ENCODE measurements at places on chromosomes 13 and 19.

GRCh38 chr13:72255908-72256307 is 388.9 kb upstream of the DACH1 start:
- DNase-seq = peak; percentile 31

- no peak for DNase-seq
Observed at GRCh38 chr13:97224544-97225300, 2.6 kb downstream of the MBNL2 start.

DNA sequence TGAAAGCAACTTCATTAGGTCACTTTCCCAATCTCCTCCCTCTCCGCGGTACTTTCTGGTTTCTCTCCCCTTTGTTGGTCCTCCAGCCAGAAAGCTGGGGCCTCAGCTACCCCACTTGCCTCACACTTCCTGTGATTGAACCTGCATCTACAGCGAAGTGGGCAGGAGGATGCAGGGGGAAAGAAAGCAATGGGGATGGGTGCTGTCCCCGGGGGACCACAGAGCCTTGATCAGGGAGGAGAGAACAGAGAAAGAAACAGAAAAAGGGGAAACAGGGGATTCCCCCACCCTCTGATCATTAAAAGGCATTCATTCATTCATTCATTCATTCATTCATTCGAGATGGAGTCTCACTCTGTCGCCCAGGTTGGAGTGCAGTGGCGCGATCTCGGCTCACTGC is 74.2 kb downstream of the TRPM4 start:
- DNase-seq = no peak

DNA sequence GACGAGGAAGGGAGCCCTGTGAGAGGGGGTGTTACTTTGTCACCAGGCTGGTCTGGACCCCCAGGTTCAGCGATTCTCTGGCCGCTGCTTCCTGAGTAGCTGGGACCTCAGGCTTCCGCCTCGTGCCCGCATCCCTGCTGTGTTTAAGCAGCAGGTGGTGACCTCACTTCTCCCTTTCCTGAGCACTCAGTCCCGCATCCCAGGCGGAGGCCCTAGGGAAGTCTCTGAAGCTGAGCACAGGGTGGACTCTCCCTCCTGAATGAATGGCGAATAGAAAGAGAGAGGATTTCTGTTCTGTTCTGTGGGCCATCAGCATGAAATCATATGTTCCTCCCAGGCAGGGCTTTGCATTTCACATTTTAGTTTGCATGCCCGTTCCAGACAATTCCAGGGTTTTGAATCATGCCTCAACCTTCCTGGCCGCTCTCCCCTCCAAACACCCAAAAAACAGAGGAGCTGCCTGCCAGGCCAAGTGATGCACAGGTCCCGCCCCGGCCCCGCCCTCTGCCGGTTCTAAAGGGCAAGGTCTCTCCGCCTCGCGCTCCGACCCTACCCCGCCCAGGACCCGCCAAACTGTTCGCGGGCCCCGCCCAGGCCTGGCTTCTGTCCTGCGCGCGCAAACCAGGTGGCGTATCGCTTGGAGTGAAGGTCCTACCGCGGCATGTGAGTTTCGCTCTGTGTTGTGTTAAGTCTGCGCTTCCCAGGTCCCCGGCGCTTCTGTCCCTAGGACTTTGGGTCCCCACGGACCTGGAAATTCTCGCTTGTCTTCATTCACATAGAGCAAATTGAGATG is 35.1 kb upstream of the ZNF808 start:
- peak; percentile 61 for DNase-seq

- DNase-seq = no peak
Observed at GRCh38 chr13:41961466-41961760, 504 bp upstream of the VWA8 start.

DNA sequence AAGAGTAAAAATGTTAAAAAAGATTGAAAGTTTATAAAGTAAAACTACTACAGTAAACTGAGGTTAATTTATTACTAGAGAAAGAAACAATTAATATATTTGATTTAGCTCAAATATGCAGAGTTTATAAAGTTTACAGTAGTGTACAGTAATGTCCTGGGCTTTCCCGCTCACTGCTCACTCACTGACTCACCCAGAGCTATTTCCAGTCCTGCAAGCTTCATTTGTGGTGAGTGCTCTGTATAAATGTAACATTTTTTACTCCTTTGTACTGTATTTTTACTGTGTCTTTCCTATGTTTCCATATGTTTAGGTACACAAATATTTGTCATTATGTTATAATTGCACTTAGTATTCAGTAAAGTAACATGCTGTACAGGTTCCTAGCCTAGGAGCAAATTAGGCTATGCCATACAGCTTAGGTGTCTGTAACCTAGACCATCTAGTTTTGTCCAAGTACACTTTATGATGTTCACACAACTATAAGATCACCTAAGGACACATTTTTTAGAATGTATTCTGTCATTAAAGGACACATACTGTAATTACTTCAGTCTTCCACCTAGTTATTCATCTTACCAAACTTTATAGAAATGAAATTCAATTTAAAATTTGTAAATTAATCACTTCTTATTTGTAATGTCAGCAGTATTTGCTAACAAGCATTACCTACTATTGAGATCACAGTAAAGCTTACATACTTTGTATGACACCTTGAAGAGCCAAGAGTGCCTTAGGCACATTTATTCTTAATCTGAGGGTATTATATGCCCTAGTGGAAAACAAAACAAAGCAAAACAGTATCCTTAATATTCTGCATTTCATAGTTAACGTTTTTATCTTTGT is 683.4 kb downstream of the PCDH9 start:
- DNase-seq = no peak

GRCh38 chr19:2356036-2356646 is 3.9 kb upstream of the TMPRSS9 start:
- no peak for DNase-seq

GRCh38 chr13:50412046-50412617 is 396.9 kb downstream of the KCNRG start:
- no peak for DNase-seq

- DNase-seq = no peak
Observed at GRCh38 chr13:73993661-73994060, 140.5 kb downstream of the KLF12 start.

- DNase-seq = no peak
Observed at GRCh38 chr13:18991060-18991459, 190.6 kb downstream of the TUBA3C start.

DNA sequence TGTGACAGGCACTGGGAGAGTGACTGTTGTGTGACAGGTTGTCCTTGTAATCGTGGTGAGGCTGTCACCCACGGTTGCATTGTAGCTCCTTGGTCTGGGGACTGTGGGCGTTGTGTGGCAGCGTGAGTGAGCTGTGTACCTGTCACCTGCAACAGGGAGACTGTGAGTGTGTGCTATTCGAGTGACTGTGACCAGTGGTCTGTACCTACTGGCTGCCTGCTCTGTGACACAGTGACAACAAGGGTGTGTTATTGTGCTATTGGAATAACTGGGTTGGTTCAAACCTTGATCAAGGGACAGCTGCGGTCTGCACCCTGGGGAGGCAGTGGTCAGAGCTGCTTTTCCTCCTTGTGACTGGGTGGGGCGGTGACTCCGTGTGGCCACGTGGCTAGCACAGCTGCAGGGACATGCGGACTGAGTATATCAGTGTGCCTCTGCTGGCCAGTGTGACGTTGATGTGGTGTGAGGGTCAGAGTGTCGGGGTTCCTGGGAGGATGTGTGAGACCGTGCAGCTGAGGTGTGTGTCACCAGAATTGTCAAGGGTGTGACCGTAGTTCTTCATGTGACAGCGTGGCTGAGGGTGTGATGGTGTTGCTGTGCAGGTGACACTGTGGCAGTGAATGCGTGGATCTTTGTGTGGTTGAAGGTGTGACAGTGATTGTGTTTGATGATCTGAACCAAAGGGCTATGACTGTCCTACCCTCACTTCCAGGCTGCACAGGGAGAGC is 10.1 kb upstream of the NFIX start:
- no peak for DNase-seq

DNA sequence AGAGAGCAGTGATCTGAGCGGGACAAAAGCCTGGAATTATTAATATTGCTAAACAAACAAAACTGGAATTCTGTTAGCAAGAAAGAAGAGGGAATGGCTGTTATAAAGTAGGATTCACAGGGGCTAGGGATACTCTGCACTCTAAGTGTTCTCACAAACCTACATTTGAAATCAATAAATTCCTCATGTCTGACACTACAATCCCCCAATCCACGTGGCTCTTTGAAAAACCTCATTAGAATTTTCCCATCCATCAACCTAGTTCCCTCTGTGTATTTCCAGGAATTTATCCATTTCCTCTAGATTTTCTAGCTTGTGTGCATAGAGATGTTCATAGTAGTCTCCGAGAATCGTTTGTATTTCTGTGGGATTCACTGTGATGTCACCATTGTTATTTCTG is 307.5 kb downstream of the RBM26 start:
- DNase-seq = no peak

GRCh38 chr19:9791552-9792205 is 23.1 kb upstream of the ZNF846 start:
- peak; percentile 99 for DNase-seq

DNA sequence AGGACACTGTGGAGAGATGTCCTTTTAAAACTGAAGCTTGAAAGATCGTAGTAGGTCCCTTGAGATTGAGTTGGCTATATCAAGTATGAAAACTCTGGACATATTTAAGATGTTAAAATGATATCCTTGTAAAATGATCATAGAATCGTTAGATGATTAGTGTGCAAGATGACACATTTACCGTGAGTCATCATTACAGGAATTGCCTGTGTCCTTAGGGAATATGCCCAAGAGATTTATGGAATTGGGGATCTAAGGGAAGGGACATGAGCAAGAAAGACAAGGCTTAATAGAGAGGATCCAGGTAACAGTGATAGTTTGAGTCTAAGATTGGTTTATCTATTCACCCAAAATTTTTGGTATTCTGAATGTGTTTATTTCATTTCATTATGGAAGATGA is 233.7 kb downstream of the GPC5 start:
- no peak for DNase-seq

DNA sequence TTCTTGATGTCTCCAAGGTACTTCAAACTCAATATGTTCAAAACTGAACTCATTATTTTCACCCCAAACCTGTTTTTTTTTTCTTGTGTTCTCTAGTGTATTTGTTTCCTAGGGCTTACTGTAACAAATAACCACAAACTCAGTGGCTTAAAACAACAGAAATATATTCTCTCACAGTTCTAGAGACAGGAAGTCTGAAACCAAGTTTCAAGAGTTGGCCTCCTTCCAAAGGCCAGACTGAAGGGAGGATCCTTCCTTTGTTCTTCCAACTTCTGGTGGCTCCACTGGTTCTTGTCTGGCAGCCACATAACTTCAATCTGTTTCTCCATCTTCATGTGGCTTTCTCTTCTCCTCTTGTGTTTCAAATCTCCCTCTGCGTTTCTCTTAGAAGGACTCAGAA is 62.0 kb upstream of the PDCD5 start:
- no peak for DNase-seq

- DNase-seq = no peak
Observed at GRCh38 chr13:99196466-99197116, 4.1 kb upstream of the UBAC2 start.

- no peak for DNase-seq
Observed at GRCh38 chr13:31209841-31210210, 10.1 kb downstream of the B3GLCT start.

DNA sequence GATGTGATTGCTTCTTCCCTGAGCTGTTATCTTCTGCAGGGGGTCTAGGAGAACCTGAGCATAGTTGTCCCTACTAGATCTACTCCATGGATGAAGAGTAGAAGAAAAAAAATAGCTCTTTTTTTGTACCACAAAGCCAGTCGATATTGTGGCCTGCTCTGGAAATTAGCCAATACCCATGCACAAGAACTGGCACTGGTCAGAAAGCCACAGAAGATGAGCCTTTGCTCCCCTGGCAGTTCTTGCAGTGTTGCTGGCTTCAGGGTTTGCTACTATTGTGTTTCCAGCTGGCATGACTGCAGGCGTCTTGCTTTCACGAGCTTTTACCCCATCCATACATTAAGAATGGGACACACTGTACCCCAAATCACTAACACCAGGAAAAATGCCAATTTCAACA is 547.7 kb upstream of the KLF12 start:
- DNase-seq = no peak

GRCh38 chr19:46022431-46023310 is at the start of gene PGLYRP1:
Gene PGLYRP1, minus strand, starts transcription at chr19:46023053. Its CDS starts 32 bp downstream, at chr19:46023021.
- DNase-seq = no peak

DNA sequence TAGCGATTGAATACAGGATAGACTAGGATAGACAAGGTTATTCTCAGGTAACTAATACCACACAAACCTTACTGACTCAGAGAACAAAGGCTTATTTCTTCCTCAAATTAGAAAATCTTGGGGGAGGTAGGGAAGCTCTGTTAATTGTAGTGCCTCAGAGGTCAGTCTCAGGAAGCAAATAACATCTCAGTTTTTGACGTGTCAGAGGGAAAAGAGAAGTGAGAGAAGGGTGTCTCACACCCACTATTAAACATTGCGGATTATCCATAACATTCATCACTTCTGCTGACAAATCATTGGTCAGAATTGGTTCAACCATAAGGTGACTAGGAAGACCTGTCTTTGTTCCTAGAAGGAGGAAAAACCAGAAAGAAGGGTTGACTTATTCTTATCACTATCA is 579.4 kb upstream of the MIR17HG start:
- DNase-seq = no peak

DNA sequence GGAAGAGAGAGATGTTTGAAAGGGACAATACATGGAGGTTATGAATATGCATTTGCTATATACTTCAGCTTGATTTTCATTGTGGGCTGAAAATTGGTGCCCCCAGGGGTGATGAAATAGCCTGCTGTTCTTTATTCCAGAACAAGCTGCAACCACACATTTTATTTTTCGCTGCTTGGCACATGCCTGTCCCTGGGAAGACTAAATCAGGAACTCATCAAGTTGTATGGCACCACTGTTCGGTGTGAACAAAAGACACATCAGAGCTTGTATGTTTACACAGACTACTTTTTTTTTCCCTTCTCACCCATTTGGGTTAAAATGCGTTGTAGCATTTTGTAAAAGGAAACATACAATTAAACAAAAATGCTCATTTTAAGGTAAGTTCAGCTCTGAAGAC is 230.7 kb downstream of the NALCN start:
- DNase-seq = no peak

GRCh38 chr19:10964903-10965302 is 4.1 kb downstream of the SMARCA4 start:
- no peak for DNase-seq

- no peak for DNase-seq
Observed at GRCh38 chr13:60745343-60745742, 348.3 kb downstream of the TDRD3 start.

GRCh38 chr13:101942038-101942437 is 459.8 kb downstream of the FGF14 start:
- peak; percentile 46 for DNase-seq

DNA sequence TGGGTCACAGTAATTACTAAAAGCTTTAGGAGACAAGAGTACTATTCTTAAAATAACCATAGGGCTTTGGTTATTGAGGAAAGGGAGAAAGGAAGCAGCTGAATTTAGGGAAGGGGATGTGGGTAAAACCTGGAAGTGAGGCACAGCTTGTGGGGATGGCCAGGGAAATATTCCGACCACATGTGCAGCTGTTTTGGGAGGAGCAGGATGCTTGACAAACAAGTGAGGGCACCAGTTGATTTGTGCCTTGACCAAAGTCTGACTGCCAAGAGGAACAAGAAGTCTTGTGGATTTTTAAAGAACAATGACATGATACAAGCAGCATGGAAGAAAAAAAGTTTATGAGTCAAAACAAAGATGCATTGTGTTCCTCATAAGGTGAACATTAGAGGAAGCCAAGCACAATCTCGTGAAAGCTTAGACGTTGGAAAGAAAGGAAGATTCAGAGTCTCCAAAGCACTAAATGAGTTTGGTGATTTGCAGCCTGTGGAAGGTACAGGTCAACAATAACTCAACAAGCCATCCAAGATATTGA is 108.5 kb upstream of the GPC6 start:
- DNase-seq = no peak

Measured in nephron progenitor cell (in vitro differentiated cells).